ENCODE measurements at places on chromosomes 6 and 20. TPM values are rescaled to one million over a fixed set of nuclear protein-coding genes. Genes with fewer than 3 reads are reported as not detected.

FOXF2 gene
- total RNA-seq = not detected

KHDRBS2 gene
- total RNA-seq = not detected

SIRPG gene
- total RNA-seq = 28.3 TPM

GTSF1L gene
- total RNA-seq = not detected

LCA5 gene
- not detected for total RNA-seq

DOK5 gene
- total RNA-seq = not detected

C6orf118 gene
- total RNA-seq = not detected

ZSCAN23 gene
- total RNA-seq = 0.19 TPM

TINAG gene
- total RNA-seq = not detected

GPX5 gene
- not detected for total RNA-seq
